Brain microvascular endothelial cell (primary cell): ENCODE measurements at places on chromosomes 7 and 10.

DNA sequence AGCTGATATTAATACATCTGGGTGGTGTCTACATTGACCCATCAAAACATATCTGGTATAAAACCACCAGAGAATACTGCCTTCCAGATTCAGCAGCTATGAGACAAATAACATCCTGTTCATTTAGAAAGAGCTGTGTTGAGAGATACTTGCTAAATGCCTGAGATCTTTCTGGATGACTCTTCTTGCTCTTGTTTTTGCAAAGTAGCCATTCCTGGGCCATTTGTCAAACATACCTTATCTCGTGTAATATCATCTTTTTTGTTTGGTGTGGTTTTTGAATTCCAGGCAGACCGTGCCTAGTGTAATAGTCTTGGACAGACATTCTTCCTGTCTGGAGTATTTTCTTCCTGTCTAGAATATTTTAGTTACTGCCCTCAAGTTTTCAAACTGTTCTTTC is 74.7 kb upstream of the PRR15 start:
- peak; percentile 92 for DNase-seq

DNA sequence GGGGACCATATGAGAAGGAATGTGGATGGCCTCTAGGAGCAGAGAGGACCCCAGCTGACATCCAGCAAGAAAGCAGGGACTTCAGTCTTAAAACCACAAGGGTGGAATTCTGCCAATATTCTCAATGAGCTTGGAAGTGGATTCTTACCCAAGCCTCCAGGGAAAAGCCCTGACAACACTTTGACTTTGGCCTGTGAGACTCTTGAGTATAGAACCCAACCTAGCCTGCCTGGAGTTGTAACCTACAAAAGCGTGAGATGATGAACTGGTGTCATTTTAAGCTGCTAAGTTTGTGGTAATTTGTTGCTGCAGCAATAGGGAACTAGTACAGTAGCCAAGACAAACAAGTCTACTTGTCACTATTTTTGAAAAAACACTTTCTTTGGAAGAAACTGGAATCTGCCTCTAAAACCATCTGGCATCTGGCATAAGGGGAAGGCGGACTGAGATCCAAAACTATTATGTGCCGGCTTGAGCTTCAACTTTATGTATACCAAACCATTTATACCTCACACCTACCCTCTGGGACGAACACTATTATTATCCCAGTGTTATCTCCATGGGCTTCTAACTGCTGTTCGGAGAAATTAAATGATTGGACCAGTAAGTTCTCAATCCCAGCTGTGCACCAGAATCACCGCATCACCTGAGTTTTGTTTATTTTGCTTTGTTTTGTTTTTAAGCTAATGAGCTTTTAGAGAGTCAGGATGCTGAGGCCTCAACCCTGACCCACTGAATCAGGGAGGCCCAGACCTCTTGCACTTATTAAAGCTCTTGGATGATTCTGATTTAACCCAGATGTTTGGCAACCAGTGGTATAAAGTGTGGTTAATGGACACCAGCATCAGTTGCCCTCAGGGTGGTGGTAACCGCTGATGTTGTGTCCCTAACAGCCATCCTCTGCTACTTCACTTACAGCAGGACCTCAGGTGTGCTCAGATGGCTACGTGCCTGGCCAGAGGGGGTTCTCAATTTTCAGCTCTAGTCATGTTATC is 83.0 kb downstream of the C1GALT1 start:
- DNase-seq, result peak; percentile 23

- DNase-seq, result no peak
These were observed 49.0 kb downstream of the HTRA1 start for GRCh38 chr10:122510326-122510725.

- no peak for DNase-seq
These were observed 209.4 kb upstream of the FOXK1 start for GRCh38 chr7:4472728-4473127.

DNA sequence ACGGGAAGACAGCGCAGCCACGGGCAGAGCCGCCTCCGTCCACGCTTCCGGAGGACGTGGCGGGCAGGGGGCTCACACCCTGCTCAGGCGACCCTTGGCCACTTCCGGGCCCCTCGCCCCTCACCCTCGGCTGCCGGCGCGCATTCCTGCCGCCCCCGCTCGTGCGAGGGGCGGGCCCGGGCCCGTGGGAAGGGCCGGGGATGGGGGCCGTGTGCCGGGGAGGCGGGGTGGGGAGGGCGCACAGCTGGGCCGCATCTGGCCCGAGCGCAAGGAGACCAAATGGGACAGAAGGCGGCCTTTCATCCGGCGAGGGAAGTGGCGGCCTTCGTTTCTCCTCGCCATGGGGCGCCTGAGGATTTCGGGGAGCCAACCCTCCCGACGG is 846 bp upstream of the LFNG start:
- no peak for DNase-seq

GRCh38 chr7:75590373-75591005 is 98.4 kb downstream of the SPDYE5 start:
- DNase-seq, result no peak
